ENCODE measurements at places on chromosomes 1 and 21. TPM values are rescaled to one million over a fixed set of nuclear protein-coding genes. Genes with fewer than 3 reads are reported as not detected.

The HSF2BP gene
- 0.23 TPM for total RNA-seq

DNA sequence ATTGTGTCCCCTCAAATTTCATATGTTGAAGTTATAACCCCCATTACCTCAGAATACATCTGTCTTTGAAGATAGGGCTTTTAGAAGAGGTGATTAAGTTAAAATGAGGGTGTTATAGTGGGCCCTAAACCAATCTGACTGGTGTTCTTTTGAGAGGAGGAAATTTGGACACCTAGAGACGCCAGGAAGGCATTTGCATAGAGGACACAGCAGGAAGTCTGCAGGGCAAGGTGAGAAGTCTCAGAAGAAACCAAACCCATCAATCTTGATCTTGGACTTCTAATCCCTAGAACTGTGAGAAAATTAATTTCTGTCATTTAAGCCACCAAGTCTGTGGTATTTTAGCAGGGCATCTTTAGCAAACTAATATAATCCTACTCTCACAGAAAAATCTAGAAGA, 13.0 kb downstream of the GOLPH3L start:
- no peak for DNase-seq

GRCh38 chr1:166950156-166950555, 25.2 kb downstream of the ILDR2 start:
- DNase-seq, result no peak

DNA sequence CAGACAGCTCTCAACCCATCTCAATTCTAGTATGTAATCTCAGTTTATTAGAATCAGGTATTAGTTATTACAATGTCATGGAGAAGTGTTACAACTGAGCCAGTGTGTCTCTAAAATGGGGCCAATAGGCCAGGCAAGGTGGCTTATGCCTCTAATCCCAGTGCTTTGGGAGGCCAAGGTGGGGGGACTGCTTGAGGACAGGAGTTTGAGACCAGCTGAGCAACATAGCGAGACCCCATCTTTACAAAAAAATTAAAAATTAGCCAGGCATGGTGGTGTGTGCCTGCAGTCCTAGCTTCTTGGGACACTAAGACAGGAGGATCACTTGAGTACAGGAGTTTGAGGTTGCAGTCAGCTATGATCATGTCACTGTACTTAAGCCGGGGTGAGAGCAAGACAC, 104.9 kb downstream of the BCAR3 start:
- DNase-seq, result no peak

GRCh38 chr1:6779089-6779805, 6.0 kb upstream of the CAMTA1 start:
- no peak for DNase-seq

DNA sequence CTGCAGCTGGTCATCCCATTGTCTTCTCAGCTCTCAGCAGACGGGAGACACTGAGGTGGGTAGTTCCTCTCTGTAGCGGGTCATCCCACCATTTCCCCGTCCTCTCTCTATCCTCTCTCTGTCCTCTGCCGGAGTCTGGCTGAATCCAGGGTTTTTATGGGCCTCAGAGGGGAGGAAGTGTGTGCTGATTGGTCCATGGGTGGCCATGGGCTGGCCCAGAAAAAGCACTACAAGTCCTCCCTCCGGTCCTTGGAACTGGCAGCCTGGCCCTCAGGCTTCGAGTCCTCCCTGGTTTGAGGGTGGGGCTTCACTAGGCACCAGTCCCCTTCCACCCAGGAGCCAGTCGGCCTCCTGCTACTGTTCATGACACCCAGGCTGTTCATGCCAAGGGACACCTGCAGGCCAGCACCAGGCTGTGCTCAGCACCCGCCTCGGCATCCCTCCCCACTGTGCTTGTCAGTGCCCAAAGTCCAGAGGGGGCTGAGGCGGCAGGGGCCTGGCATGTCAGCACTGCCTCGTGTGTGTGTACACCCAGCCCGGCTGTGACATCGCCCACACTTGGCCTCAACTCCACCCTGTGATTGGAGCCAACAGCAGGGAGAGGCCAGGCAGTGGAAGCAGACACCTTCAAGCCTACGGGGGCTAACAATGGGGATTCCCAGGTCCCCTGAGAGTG, 23.0 kb upstream of the LRRC8C start:
- DNase-seq, result no peak

DNA sequence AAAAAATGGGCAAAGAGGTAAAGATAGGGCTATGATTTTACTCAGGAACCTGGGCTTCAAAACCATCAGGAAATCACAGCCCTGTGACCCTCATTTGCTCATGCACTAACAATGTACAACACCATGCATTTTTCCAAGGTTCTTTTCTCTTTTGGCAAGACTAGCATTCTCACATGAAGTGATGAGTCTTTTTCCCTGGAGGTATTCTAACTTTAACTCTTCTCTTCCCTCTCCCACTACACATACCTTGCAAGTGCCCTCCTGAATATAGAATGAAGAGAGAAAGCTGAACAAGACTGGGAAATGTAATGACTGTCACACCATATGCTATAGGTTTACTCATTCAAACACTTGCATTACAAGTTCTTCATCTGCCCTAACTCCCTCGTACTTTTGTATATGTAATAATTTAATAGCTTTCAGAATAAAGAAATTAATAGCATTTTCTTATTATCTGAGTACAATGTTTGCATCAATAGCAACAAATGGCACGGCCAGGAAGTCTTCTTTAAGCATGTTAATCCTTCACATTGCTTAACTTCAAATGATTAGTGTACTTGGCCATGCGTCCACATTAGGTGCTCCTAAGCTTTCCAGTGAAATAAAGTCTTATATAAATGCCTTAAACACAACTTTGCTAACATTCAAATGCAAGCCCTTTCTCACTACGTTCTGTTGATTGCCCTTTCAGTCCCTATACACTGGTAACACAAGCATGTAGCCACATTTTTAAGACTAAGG, 1.8 kb downstream of the NIBAN1 start:
- DNase-seq, result no peak

The C21orf58 gene
- total RNA-seq, result 1.2 TPM

GRCh38 chr1:217781056-217781455, 149.9 kb downstream of the SPATA17 start:
- DNase-seq, result no peak

DNA sequence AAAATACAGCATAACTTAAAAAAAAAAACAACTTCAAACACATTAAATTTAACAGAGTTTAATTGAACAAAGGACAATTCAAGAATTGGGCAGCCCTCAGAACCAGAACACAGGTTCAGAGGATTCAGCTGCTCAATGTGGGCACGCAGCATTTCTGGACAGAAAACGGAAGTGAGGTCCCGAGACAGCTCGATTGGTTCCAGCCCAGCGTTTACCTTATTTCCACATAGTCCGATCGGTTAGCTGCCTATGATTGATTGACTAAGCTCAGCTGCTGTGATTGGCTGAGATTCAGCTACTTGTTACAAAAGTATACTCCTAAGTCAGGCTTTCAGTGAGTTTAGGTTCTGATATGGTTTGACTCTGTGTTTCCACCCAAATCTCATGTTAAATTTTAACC, 33.3 kb downstream of the ZP4 start:
- DNase-seq, result no peak

- DNase-seq, result no peak
These were observed 20.0 kb downstream of the PIGM start for GRCh38 chr1:160011781-160012180.

- DNase-seq, result no peak
These were observed 2.7 kb downstream of the SERPINC1 start for GRCh38 chr1:173914366-173914871.

GRCh38 chr1:231053493-231054162, 13.6 kb upstream of the FAM89A start:
- no peak for DNase-seq

DNA sequence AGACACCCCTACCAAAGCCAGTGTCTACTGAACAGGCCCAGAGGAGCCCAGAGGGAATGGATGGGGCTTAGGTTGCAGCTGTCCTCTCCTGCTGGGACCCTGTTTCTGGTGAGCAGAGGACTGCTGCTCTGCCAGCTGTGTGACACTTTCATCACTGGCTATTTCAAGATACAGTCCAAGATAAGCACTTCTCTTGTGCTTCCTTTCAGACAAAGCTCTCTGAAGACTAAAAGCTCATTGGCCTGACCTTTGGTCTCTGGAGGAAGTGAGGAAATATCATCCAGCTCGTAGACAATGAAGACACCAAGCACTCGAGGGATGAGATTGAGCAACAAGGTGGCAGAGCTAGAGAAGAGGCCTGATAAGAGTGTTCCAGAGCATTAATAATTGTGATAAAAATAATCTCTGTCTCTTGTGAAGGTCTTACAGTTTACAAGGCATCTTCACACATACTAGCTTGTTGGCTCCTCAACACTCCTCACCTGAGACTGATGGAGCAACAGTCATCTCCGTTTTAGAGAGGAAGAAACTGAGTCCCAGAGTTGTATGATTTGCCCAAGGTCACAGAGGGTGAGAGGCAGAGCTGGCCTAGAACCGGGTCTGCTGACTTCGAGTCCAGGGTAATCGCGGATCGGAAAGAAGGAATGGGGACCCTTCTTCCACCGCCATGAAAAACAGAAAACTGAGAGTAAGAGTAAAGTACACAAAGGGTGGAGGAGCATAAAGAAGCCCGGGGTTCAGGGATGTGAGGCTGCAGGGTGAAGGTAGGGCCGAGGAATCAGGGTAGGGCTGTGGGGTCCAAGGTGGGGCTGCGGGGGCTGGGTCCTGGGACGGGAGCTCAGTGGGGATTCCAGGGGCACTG, 666 bp downstream of the PAFAH2 start:
- no peak for DNase-seq

DNA sequence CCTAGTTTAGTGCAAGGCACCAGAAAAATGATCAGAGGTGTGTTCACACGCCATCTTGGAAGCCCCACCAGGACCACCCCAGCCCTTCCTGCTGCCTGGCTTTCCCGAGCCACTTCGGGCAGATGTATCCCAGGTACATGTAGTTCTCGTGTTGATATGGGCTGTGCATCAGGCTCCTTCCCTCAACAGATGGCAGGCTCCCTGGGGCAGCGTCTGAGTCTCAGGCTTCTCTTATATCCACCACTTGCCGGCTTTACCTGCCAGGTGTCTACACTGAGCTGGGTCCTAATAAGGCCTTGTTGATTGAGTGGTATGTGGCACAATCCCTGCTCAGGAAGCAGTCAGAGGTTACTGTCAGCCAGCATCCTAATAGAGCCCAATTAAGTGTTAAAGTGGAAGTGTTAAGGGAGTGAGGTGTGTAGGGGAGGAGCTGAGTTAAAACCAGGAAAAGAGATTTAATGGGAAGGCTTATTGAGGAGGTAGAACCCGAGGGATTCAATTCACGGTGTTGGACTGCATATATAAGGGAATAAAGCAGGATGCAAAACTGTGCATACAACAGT, 8.5 kb downstream of the GPA33 start:
- DNase-seq, result no peak

GRCh38 chr1:4079815-4080214, 179.7 kb upstream of the C1orf174 start:
- no peak for DNase-seq

DNA sequence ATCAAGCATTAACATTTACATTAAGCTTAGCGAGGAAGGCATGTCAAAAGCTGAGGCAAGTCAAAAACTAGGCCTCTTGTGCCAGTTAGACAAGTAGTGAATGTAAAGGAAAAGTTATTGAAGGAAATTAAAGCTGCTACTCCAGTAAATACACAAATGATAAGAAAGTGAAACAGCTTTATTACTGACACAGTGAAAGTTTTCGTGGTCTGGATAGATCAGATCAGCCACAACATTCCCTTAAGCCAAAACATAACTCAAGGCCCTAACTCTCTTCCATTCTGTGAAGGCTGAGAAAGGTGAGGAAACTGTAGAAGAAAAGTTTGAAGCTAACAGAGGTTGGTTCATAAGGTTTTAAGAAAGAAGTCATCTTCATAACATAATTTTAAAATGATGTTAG, 131.9 kb downstream of the VAV3 start:
- DNase-seq, result no peak

The ORC1 gene
- total RNA-seq, result 0.10 TPM

The ELAPOR1 gene
- total RNA-seq, result 0.28 TPM

DNA sequence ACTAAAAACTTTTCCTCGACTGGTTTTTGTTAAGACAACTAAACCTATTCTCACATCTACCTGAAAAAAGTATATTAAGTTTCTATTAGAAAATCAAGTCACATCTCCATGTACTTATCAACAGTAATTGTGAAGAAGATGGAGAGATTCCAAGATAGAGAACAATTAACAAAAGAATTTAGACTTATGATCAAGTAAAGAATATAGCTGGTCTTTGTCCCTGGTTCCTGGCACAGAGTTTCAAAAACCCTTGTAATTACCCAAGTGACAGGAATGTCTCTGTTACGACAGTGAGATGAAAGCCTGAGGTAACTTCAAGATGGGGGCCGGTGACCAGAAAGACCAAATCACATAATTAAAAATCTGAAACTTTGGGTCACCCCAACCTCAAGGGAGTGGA, 91.6 kb downstream of the ASH1L start:
- DNase-seq, result no peak

GRCh38 chr21:28174006-28174405, 818.7 kb downstream of the LTN1 start:
- DNase-seq, result no peak

The TRIM33 gene
- total RNA-seq, result 21.5 TPM

DNA sequence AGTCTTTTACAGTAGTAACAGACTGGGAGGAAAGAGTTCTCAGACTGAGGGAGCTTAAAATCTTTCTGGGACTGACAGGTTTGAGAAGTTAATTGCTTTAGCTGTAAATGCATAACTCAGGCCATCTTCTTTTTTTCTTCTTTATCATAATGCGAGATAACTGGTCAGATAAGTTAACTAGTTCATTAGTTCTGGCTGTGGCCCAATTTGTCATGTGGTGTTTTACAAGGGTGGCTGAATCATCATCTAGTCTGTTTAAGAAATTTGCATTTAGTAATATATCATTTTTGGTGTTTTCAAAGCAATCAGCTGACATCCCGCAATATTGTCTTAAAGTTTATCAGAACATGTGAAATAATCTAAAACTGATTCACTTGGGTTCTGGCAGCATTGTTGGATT, 14.0 kb downstream of the HSD3B2 start:
- no peak for DNase-seq

The SEMA6C gene
- 136 TPM for total RNA-seq

- no peak for DNase-seq
These were observed 104.8 kb downstream of the DHRS3 start for GRCh38 chr1:12513181-12513580.

DNA sequence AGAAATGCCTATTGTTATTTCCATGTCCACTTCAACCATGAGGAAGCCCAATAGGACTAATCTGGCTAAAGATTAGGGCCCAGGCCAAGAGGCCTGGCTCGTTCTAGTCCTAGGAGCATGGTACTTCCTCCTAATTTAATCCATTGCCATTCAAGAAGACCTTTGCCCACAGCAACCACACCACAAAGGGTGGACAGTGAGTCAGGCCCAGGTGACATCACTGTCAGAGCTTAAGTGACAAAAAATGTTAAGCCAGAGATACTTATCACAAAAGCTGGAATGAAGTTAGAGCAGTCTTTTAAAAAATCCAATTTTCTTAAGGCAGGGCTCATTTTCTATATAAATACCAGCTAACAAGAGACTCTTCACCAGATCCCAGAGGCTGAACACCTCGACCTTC, at the start of gene SPRR3:
TSS of gene SPRR3 (plus strand) at position 368 of the 400 bp plus-strand sequence. CDS start 1,272 bp downstream, outside the sequence.
- no peak for DNase-seq

GRCh38 chr1:40981691-40982448, 2.4 kb downstream of the CTPS1 start:
- DNase-seq, result no peak

GRCh38 chr1:58850636-58851035, 66.8 kb upstream of the JUN start:
- no peak for DNase-seq
